ENCODE measurements at places on chromosomes 4 and X. TPM values are rescaled to one million over a fixed set of nuclear protein-coding genes. Genes with fewer than 3 reads are reported as not detected.

DMRTC1B gene
- 0.89 TPM for polyA plus RNA-seq

LYAR gene
- polyA plus RNA-seq, result 66.5 TPM

RTL5 gene
- not detected for polyA plus RNA-seq

SPIN2A gene
- polyA plus RNA-seq, result 0.09 TPM

DIAPH2 gene
- 13.8 TPM for polyA plus RNA-seq

PAK3 gene
- polyA plus RNA-seq, result 1.5 TPM

FGFBP2 gene
- polyA plus RNA-seq, result 0.22 TPM

CLCN5 gene
- 0.80 TPM for polyA plus RNA-seq

ANKRD37 gene
- 9.5 TPM for polyA plus RNA-seq

SYP gene
- polyA plus RNA-seq, result 0.32 TPM

DIPK2B gene
- not detected for polyA plus RNA-seq

FAM114A1 gene
- polyA plus RNA-seq, result not detected

ASB12 gene
- polyA plus RNA-seq, result 0.45 TPM

SPATA4 gene
- polyA plus RNA-seq, result not detected

TRAM1L1 gene
- not detected for polyA plus RNA-seq
